CMK (cell line): ENCODE measurements at places on chromosomes 5 and 9.

DNA sequence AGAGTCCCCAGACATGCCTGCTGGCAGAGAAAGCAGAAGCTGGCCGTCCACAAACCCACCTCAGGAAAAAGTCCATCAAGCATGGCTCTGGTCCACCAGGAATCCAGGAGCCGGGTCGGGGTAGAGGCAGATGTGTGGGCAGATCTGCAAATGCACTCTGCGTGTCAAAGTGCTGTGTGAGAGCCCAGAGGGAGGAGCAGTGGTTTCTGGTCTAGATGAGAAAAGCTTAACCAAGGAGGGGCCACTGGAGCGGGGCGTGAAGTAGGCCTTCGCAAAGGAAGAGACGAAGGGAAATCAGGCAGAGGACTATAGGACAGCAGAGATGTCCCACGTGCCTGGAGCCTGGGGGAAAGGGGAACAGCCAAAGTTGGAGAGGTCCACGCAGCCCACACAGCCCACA, 40.0 kb downstream of the TTLL11 start:
- no peak for DNase-seq

DNA sequence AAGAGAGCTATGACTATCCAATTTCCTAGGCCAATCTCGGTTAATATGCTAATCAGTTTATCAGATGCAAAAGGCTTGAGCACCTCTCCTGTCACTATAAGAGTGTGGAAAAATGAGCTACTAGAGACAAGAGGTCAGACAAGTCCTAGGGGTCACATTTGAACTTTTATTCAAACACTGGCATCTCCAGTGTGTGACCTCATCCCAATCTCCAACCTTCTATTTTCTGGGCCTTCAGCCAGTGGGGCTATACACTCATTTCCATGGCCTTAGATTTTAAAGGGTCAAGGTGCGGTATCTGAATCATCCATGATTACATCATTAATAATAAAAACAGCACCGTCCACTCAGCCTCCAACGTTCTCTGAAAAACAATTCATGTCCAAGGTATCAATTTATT, 139.6 kb upstream of the LRRTM2 start:
- no peak for DNase-seq

DNA sequence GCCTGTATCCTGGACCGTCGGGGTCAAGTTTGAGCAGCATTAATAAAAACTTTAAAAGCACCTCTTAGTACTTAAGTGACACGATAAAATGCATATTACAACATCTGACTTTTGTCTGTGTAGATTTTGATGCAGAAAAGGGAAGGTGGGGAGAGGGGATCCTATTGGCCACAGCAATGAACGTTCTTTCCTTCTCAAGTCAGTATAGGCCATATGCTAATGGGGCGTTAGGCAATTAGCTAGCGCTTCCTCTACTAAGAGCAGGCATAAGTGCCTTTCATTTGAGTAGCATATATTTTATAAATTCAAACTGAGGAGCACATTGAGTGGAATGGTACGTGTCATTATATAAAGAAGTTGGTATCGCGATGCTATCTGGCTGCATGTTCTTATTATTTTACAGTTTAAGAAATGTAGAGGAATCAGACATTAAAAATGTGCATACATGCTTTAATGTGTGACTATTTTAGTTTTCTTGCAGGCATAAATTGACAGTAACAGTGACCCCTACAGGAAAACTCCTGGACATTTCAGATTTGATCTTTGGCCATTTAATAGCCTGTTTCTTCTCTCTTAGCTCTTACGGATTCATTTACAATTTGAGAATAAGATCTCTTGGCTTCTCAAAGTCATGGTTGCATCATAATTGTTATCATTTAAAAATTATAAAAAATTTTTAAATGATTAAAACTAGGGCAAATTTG, 1.1 kb upstream of the GNA14 start:
- no peak for DNase-seq

- DNase-seq = no peak
Measured at GRCh38 chr9:124220946-124221451, 36.8 kb upstream of the NEK6 start.

- no peak for DNase-seq
Measured at GRCh38 chr9:33114746-33115145, 38.3 kb upstream of the SMU1 start.

GRCh38 chr5:172113036-172113435, 75.0 kb downstream of the STK10 start:
- no peak for DNase-seq

DNA sequence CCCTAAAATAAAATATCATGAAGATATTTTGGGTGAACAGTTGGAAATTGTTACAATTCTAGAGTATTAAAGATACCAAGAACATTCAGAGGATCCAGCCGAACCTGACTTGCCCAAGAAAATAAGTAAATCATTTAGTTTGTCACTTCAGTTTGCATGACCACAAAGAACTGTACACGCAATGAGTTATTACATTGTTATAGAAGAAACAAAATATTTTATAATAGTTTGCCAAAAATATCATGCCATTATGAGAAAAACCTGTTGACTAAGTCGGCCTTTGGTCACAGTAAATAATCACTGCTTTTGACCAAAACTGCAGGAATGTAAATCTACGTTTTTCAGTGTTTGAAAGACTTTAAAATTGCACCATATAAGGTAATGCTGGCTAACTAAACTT, 27.9 kb downstream of the TRIO start:
- no peak for DNase-seq

DNA sequence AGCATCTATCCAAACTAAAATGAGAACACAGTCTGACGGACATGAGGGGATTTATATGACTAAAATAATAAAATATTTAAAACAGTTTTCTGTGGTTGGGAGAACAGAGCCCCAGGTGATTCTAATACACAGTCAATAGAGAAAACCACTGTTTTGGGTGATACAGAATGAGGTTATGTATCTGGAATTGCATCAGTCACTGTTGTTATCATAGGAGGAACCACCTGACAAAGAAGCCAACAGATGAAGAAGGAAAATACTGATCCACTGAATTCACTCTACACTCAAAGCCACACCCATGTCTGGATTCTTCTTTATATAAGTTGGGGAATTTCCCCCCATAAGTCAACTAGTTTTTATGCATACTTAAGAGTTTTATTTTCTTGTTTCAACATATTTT, 799.0 kb downstream of the TLR4 start:
- DNase-seq = no peak

- DNase-seq = no peak
Measured at GRCh38 chr9:120257483-120257882, 322.5 kb downstream of the CDK5RAP2 start.

DNA sequence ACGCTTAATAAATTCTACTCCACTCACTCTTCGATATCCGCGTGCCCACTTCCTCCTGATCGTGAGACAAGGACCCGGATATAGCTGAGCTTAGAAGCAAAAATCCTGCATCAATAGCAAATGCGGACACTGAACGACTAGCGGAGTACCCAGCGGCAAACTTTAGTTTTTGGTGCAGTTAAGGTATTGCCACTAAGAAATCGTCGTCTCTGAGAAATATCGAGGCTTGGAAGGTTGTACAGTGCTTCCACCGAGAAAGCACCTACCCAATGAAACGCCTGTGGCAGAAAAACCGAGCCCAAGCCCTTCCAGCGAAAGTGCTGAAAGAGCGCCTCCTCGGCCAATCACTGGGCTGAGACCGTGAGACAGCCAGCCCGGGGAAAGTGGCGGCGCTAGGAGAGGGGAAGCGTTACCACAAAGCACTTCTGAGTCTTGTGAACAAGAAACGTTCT, 32.2 kb downstream of the ANXA2R start:
- DNase-seq = no peak

DNA sequence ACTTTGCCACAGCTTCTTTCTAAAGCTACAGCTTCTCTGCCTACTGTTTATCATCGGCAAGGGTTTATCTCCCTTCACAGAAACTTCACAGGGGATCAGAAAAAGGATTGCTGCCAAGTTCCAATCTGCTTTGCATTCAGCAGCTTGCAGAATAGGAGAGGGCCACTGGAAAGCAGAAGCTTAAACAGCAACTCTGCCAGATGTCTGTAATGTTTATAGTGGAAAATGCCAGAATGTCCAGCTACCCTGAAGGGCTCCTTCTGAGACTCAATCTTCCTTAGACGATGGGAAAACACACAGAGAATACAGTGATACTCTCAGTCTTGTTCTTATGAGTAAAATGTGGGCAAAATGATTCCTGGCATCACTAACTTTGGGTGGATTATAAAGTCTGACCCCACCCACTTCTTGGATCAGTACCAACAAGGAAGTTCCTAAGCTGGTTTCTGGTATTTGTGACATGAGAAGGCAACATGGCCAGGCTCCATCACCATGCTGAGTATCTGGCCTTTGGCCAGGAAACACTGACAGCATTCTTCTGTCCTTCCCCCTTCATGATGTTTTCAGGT, 19.0 kb downstream of the STOM start:
- no peak for DNase-seq

DNA sequence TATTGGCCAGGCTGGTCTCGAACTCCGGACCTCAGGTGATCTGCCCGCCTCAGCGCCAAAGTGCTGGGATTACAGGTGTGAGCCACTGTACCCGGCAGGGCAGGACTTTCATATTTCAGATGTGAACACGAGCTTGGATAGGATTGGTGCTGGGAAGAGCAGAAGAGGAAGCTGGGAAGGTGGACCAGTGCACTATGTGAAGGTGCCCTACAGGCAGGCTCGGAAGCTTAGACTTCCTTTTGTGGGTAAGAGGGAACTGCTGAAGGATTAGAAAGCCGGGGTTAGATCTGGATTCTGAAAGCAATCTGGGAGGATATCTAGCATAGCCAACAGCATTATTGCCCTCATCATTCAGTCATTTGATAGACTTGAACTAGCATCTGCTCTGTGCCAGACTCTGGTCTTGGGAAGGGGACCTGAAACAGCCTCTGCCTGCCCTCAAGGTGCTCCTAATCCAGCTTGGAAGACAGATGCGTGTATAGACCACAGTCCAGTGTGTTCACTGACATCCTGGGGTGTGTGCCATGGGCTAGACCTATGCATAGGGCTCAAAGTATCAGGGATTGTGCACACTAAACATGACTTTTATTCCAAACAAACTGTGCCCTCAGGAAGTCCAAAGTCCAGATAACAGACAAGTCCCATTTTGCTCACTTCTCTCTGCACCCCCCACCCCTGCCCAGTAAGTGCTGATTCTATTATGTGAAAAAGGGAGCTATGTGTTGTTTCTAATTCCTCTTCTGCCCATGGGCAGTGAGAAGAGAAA, 637 bp downstream of the CBY3 start:
- no peak for DNase-seq

- DNase-seq = no peak
Measured at GRCh38 chr9:127955294-127956015, 17.8 kb upstream of the DPM2 start.

- no peak for DNase-seq
Measured at GRCh38 chr5:81228084-81228483, 5.0 kb upstream of the CKMT2 start.
